Spleen (tissue), 13 donors: ENCODE measurements at places on chromosomes 2 and 18. TPM values are rescaled to one million over a fixed set of nuclear protein-coding genes. Genes with fewer than 3 reads are reported as not detected.

DNA sequence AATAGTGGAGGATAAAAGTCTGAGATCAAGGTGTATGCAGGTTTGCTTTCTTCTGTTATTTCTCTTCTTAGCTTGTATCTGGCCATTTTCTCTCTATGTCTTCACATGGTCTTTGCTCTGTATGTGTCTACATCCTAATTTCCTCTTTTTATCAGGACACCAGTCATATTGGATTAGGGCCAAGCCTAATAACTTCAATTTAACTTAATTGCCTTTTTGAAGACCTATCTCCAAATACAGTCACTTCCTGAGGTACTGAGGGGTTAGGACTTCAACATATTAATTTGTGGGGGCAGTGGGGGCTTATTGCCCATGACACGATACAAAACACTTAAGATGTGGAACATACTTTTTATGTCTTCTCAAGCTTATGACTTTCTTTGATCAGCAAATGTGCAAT lies 632.9 kb upstream of the CELF4 start:
- H3K36me3 ChIP-seq = no peaks in the 10 kb centered on the region
- H3K4me1 ChIP-seq = no peaks in the 10 kb centered on the region
- H3K27ac ChIP-seq = no peak overlapping the region
- H3K27me3 ChIP-seq = no peaks in the 10 kb centered on the region
- DNase-seq = no peak

- no peak overlapping the region for H3K4me3 ChIP-seq
- no peaks in the 10 kb centered on the region for H3K27me3 ChIP-seq
- H3K27ac ChIP-seq = no peak overlapping the region
- peaks cover 7% of the 10 kb centered on the region for H3K4me1 ChIP-seq
These were observed 2.9 kb upstream of the GGCX start for GRCh38 chr2:85564144-85564563.

The DTNA gene
- total RNA-seq = 7.7 TPM

The COL3A1 gene
- 201 TPM for total RNA-seq

The PLEK gene
- 202 TPM for total RNA-seq
